Hippocampal formation (tissue), 2 donors: ENCODE measurements at places on chromosomes 5 and 9.

DNA sequence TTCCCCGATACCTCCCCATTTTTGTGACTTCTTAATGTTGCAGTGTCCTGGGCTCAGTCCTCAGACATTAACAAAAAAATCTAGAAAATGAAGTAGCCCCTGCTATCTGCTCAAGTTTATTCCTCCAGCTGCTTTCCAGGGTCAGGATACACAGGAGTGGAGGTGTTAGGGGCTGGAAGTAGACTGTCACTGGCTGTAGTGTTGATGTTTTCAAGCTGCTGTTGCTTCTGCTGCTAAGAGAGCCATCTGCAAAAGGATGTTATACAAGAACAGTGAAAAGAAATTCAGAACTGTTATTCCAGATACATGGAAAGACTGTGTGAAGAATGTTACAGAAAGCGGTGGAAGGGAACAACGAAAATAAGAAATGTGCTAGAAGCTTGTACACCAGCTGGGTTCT is 10.7 kb downstream of the CD14 start:
- no peak for DNase-seq

DNA sequence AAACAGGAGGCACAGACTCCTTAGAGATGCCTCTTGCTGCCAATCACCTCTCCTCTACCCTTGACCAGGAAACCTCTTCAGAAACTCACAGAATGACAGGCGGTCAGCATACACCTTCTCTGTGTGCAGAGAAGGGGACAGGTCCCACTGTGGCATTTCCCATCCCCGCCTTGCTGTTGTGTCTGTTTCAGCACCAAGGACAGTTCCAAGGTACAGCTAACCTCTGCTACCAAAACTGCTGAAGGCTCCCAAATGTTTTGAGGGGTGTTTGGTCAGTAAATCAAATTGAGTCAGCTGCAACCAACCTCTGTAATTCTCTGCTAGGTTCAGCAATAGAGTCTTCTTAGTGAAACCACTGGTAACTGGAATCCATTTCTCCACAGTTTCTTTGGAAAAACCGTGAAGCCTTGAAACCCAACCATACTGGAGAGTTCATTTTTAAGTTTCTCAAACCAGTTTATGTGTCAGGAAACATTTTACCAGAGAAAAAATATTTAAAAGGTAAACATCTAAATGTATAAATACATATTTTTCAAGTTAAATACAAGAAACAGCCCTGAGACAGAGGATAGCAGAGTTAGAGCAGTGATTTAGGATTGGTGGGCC is 122.0 kb downstream of the DRD1 start:
- no peak for DNase-seq

- DNase-seq, result no peak
These were observed 5.1 kb downstream of the SEMA5A start for GRCh38 chr5:9540791-9541190.

DNA sequence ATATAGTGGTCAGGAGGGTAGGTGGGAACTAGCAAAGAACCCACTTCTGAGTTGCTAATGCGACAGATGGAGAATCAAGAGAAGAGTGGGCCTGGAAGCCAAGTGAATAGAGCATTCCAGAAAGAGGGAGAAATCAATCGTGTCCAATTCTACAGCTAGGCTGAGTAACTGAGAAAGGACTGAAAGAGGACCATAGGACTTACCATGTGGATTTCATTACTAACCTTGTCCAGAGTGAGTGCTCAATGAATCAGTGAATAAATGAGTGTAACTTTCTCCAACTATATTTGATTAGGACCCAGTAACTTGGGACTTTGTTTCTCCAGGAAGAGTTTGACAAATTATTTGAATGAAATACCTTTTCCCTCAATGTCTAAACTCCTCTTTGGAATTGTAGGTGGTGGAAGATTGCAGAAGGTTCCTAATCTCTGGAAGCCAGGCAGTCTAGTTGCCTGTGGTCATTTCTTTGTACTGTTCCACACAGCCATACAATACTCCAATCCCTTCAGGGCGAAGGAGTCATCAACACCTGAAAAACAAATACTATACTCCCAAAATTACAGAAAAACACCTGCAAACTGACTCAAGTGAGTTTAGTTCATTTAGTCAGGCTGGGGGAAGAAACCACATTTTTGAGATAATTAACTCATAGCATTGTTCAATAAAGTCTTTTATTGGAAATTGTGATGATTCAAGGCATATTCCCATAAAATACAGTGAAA is 2.6 kb upstream of the F2RL1 start:
- no peak for DNase-seq

- no peak for DNase-seq
These were observed 101.7 kb upstream of the SARDH start for GRCh38 chr9:133839822-133840329.

- DNase-seq, result no peak
These were observed 1.5 kb upstream of the NEUROG1 start for GRCh38 chr5:135537271-135537670.

- DNase-seq, result no peak
These were observed 4.5 kb downstream of the SLC36A1 start for GRCh38 chr5:151451626-151452520.

DNA sequence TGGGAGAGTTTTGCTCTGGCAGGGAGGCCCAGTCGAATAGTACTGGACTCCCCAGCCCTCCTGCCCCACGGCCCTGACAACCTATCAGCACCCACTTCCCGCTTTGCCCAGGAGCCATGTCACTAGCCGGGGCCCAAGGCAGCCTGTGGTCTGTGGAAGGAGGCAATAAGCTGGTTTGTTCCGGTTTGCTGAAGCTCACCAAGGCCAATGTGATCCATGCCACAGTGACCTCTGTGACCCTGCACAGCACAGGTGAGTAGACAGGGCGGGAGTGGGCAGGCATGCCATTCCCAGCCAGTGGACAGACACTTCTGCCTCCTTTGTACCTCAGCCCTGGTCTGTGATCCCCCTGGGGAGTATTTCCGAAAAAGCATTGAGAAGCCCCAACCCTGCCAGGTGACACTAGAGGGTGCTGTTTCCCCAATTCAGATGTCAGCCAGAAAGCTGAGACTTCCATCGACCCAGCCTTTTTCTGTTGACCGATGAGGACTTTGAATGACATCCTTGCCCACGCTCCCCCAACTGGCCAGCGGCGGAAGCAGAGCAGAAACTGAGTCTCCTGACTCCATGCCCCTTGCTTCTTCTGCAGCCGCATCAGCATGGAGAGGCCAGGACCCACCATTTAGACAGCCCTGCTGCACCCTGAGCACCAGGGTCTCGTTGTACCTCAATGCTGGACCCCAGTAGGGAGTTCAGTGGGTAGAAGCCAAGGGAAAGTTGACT is 9.6 kb downstream of the PCYOX1L start:
- DNase-seq, result no peak

GRCh38 chr9:8876303-8876702 is 1076.7 kb upstream of the DMAC1 start:
- no peak for DNase-seq

DNA sequence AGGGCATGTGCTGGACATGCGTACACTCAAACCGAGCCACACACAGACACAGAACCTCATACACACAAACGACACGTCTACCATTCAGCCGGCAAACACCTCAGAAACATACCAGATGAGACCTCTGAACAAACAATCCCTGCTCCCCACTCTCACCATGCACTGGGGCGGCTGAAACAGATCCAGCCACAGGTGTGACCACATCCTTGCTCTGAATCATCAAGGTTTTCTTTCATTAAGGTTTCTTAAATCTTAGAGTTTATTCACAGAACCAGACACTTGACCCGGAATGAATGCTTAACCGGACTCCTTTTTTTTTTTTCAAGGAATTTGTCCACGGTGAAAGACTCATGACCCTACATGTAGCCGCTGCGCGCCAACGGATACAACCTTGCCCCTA is 26.2 kb downstream of the TERT start:
- no peak for DNase-seq

GRCh38 chr9:114163517-114163951 is 8.2 kb downstream of the COL27A1 start:
- no peak for DNase-seq

DNA sequence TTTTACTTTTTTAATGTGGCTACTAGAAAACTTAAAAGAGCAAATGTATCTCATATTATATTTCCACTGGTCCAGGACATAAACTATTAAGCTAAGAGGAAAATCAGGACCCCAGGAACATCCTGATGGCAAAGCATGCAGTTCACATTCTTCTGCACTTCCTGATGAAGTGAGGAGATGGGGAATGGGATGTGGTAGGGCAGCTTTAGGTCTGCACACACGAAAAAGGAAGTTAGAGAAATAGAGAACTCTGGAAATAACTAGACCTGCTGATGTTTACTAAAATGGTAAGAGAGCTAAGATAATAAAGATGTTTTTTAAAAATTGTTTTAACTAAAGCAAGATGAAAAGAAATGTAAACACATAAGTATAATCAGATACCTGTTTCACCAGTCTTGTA is 39.7 kb upstream of the NIPBL start:
- peak; percentile 9 for DNase-seq

DNA sequence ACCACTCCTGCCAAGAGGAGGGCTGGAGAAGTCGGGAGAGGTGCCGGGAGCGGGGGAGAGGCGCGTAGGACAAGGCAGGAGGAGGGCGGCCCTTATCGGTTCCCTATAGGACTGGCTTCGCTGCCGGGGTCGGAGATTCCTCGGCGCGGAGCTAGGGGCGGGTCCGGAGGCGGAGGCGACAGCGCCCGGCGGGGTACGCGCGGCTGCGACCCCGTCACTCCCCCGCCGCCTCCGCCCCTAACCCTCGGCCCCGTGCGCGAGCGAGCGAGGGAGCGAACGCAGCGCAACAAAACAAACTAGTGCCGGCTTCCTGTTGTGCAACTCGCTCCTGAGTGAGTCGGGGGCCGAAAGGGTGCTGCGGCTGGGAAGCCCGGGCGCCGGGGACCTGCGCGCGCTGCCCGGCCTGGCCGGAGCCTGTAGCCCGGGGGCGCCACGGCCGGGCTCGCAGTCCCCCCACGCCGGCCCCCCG is 2.0 kb downstream of the GLIS3 start:
- no peak for DNase-seq

- DNase-seq, result no peak
These were observed 101.2 kb downstream of the RAPGEF6 start for GRCh38 chr5:131533836-131534235.

- no peak for DNase-seq
These were observed 553.1 kb downstream of the ZNF608 start for GRCh38 chr5:124193371-124193789.

DNA sequence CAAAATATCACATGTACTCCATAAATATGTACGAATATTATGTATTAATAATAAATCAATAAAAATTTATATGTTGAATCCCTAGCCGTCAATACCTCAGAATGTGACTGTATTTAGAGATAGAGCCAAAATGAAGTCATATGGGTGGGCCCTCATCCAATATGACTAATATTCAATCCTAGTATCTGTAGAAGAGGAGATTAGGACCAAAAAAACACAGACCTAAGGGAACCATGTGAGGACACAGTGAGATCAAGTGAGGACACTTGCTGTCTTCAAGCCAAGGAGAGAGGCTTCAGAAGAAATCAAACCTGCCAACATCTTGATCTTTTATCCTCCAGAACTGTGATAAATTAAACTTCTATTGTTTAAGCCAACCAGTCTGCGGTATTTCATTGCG is 3.7 kb upstream of the AMACR start:
- no peak for DNase-seq

DNA sequence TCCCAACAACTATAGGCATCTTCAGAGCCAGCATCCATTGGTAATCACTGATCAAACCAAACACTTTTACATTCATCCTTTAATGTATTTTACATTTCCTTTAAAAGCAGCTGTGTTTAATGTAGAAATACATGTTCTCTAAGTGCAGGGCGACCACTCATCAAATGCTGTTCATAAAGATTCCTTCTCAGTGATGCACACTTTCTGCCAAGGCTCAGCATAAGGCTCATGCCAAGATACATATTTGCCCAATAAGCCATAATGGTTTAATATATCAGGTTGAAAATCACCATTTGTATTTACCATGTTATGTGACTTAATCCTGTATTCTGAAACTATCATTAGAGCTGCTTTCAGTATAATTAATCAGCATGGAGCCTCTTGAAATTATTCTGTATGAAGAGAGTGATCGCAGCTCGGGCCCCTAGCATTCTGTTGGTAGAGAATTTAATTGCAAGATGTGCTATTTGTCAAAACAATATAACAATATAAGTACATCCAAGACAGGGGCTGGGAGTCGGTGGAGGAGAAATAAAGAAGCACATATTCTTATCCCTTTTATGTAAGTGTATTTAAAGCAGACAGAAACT is 267.5 kb downstream of the EBF1 start:
- no peak for DNase-seq

- no peak for DNase-seq
These were observed 387.4 kb downstream of the CETN3 start for GRCh38 chr5:90022002-90022710.

DNA sequence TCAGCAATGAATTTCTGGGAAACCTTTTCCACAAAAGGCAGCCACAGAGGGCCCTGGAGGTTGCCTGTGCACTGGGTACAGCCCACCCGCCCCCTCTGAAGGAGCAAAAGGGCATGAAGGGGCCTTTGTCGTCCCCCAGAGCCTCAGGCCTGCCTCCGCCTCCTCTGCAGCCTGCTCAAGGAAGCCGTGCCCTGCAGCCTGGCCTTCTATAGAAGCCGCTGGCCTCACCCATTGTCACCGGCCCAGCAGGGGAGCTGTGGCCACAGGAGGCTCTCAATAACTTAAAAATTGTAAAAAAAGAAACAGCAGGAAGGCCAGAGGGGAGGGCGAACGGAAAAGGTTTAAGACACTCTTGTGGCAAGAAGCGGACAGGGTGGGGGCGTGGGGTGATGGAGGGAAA is 213.3 kb downstream of the IRX2 start:
- no peak for DNase-seq

- DNase-seq, result no peak
These were observed 185.2 kb downstream of the CCDC171 start for GRCh38 chr9:15738011-15738410.

DNA sequence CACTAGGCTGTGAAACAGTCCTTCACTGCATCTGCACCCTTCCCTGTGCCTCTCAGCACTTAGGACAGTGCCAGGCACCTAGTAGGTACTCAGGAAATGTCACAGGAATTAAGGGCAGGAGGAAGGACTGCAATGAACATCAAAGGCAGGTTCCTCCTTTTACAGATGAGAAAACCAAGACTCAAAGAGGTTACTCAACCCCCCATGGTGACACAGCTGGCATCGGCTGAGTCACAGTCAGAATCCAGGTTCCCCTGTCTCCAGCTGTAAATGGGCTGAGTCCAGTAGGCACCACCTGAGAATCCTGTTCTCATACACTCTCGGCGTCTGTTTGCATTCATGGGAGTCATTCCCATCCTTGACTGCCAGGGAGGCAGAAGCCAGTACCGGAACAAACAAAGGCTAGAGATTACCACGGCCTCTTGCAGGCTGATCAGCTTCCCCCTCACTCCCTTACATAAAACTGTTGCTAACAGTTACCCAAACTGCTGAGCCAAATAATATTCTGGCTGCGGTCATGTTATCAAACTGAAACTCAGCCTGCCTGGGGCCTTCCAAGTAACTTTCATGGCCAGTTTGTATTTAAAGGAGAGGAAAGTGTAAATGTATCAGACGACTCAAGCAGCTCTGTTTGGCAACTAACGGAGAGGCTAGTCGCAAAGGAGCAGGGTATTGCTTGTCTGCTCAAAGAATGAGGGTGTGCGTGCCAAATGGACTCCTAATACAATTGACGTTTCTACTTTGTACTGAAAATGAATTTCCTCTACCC is 201.7 kb downstream of the PAPPA start:
- no peak for DNase-seq

GRCh38 chr9:129211686-129212085 is 33.6 kb upstream of the IER5L start:
- no peak for DNase-seq

- DNase-seq, result no peak
These were observed 237.9 kb downstream of the ARHGEF28 start for GRCh38 chr5:73863876-73864275.

- DNase-seq, result no peak
These were observed 161.4 kb downstream of the GIN1 start for GRCh38 chr5:102958481-102959011.
